ENCODE measurements at places on chromosomes 1 and 21. TPM values are rescaled to one million over a fixed set of nuclear protein-coding genes. Genes with fewer than 3 reads are reported as not detected.

Gene GPR137B
- total RNA-seq, result 21.8 TPM

Gene SPEN
- total RNA-seq, result 14.3 TPM

Gene LCE1A
- not detected for total RNA-seq

Gene CHODL
- not detected for total RNA-seq

Gene HAO2
- total RNA-seq, result not detected

Gene SEMA6C
- 3.7 TPM for total RNA-seq

Gene CFHR2
- not detected for total RNA-seq

Gene AADACL4
- not detected for total RNA-seq

Gene MTMR11
- total RNA-seq, result 3.1 TPM

Gene WNT2B
- 1.6 TPM for total RNA-seq

Gene CD1C
- total RNA-seq, result not detected

Gene PAPPA2
- total RNA-seq, result 7.9 TPM
